ENCODE measurements at places on chromosomes 7 and 10.

- DNase-seq: no peak
Observed at GRCh38 chr10:130440494-130440893, 304.3 kb downstream of the GLRX3 start.

GRCh38 chr10:42836771-42837468 lies 54.3 kb downstream of the BMS1 start:
- no peak for DNase-seq

DNA sequence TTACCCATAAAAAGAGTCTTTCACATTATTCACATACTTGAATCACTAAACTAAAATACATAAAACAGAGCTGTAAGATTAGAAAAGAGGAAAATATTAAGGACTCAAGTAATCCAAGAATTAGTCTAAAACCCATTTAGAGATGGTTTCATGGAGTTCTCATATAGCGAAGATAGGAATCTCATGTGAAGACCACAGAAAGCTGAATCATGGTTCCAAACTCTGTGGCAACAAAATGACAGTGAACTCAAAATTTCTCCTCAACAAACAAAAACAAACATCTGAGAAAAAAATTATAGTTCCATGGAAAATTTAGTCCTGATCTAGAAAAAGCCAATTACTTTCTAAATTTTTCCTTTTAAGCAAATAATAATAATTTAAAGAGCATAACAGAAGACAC lies 34.6 kb downstream of the BAZ1B start:
- DNase-seq: no peak

DNA sequence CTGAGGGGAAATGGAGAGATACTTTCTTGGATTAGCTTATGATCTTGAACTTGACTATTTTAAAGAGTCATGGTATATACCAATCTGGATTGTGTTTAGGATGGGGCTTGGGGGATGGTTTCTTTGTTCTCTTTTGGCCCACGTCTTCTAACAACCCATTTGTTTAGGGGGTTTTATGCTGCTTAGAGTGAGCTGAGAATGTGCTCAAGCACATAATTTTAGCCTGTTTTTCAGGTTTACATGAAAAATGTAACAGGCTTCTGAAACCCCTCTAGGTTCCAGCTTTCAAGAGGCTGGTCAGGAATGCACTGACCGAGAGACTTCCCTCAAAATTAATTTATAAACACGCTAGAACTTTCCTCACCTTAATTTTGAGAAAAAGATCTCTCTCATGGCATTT lies 94.3 kb downstream of the AUTS2 start:
- DNase-seq: no peak

- no peak for DNase-seq
Observed at GRCh38 chr7:33452805-33453502, 323.6 kb downstream of the BBS9 start.

- no peak for DNase-seq
Observed at GRCh38 chr10:72704117-72704516, 12.2 kb downstream of the MCU start.

DNA sequence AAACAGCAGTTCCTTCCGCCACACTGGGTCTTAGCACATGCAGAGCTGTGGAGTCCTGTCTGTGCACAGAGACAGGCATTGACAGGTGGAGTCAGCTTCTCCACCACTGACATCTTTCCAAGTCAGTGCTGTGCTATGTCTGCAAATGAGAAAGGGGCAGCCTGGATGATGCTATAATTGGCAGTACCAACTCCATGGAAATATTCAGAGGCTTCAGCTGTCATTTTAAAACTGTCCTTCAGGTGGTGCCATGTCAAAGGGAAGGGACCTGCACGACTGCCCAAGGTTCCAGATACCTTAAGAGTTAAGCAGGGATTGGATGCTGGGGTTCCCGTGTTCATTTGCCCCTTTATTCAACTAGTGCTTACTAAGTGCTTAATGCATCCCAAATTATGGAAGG lies 258.0 kb upstream of the PRKCQ start:
- no peak for DNase-seq

GRCh38 chr7:36391436-36392198 lies 2.0 kb downstream of the ANLN start:
- no peak for DNase-seq

DNA sequence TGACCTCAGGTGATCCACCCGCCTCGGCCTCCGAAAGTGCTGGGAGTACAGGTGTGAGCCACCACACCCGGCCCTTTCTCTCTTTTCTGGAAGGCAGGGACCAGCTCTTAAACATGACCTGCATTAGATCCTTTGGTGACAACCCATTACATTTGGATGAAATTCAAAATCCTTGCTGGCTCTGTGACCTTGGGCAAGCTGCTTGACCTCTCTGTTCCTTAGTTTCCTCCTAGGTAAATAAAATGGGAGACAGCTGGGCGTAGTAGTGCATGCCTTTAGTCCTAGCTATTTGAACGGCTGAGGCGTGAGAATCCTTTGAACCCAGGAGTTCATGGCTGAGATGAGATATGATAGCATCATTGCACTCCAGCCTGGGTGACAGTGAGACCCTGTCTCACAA lies 23.7 kb downstream of the LDB1 start:
- DNase-seq: no peak

GRCh38 chr7:30977222-30977621 lies 13.5 kb downstream of the GHRHR start:
- no peak for DNase-seq

GRCh38 chr10:130864961-130865818 lies 446.3 kb downstream of the TCERG1L start:
- DNase-seq: no peak

DNA sequence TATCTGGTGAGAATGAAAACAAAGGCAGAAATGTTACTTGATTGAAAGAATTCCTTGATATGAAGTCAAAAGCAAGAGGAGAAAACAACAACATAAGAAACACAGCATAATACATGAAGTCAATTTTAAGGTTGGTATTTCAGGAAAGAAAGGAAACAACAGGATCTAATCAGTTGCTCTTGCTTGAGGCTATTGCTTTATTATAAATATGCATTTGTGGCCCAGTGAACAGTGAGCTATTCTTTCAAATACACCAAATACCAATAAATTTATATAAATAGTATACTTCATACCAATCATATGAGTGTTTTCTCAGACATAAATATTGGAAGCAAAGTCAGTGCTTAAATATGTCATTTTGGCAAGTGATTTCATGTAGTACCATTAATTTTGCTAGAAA lies 806.6 kb downstream of the NXPH1 start:
- DNase-seq: no peak

- DNase-seq: no peak
Observed at GRCh38 chr7:128775744-128776474, at the start of gene OPN1SW. TSS of gene OPN1SW (minus strand) at chr7:128775794. CDS start at chr7:128775781, 13 bp downstream.

DNA sequence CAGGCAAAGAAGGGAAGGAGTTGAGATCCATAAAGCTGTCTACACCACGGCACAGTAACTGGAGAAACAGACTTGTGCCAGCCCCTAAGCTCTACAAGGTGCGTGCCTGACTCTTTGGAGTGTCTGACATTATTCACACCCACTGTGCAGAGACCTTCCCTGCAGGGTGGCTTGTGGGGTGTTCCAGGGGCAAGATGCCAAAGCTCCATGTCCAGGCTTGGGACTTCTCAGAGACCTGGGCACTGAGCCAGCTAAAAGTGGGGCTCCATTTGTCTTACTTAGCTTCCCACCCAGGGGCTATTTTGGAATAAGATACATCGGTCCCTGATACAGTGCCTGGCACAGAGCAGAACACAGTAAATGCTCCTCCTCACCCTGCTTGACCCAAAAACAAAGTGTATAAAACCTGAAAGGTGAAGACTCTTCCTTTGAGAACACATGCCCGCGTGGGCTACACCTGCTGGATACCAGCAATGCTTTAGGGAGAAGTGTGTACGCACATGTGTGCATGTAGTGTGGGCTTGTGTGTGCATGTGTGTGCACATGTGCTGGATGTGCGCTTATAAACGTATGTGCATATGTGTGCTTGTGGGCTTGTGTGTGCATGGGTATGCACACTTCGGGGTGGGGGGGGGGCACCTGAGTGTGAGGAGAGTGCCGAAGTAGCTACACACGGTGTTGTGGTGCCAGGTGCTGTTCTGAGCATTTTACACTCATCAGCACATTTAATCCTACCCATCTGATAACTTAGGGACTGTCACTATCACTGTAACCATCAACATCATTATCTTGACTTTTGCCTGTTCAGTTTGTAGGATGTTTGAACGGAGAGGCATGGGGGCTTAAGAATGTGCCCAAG lies 143.0 kb downstream of the ARHGAP22 start:
- no peak for DNase-seq

- no peak for DNase-seq
Observed at GRCh38 chr7:30502470-30503251, 2.0 kb downstream of the GGCT start.

GRCh38 chr10:100803492-100803891 lies 58.1 kb downstream of the PAX2 start:
- DNase-seq: no peak

DNA sequence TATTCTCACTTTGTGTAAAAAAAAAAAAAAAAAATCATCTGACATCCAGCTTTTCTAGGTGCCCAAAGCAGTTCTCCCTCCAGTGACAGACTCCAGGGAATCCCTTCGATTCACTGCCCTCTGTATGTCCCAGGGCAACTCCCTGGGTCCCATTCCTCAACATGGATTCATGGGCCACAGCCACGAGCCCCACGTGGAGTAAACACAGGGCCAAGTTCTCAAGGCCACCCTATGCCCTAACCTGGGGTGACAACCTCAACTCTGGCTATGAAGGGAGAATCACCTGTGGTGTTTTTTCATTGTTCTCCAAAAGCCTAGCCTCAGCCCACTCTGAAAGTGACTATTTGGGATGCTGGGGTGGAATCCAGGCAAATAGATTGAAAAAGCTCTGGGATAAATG lies 3.4 kb downstream of the BNIP3 start:
- no peak for DNase-seq

DNA sequence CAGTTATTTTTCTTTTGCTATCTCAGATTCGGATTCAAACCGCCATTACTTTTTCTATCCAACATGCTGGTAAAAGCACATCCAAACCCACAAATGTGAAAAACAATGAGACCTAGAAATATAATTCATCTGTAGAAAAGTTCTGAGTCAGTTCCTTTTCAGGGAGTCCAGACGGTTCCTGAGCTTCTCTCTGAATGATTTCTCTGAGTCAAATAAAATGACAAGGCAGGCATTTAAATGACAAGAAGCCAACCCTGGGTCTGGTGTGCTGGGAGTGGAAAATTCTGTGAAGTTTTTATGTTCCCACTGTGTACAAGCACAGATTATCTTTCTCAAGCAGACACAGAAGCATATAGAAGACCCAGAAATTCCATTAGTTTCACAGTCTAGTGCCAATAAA lies 96.3 kb upstream of the ANKRD1 start:
- DNase-seq: no peak

DNA sequence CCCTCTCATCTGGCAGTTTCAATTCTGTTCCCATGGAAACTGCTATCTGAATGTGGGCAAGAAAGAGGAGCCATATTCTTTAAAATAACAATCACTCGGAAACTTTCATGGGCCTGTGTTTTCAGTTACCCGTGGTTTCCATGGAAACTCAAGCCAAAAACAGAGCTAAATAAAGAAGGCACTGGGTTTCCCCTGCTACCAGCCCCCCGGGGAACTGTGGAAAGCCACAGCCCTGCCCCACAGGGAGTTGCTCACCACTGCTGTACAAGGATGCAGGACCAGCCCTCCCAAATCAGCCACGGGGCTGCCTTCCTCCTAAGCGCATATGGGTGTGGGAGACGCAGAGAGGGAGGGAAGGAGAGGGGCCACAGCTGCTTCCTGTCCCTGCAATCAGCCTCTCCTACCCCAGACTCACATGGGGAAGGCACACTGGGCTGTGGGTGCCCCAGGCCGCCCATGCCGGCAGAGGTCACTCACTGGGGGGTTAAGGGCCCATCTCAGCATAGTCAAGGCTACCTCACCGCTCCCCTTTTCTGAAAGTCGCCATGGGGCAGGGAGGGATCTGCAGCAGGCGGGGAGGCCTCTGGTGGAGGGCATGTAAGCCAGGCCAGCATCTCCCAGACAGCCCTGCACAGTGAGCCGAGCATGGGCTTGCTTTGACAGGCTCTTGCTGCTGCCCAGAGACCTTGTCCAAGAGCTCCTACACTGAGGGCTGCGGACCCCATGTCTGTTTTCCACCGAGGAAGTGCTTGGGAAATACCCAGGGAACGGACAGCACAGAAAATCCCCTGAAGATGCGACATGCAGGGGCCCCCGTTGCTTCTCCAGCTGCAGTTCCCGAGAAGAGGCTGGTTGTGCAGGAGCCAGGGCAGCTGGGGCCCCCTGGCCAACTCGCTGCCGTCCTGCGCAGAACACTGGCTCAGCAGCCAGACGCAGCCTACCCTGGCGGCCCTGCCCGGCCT lies 157.3 kb upstream of the PPP2R2D start:
- no peak for DNase-seq

- no peak for DNase-seq
Observed at GRCh38 chr10:78829565-78829964, 239.2 kb upstream of the ZMIZ1 start.

DNA sequence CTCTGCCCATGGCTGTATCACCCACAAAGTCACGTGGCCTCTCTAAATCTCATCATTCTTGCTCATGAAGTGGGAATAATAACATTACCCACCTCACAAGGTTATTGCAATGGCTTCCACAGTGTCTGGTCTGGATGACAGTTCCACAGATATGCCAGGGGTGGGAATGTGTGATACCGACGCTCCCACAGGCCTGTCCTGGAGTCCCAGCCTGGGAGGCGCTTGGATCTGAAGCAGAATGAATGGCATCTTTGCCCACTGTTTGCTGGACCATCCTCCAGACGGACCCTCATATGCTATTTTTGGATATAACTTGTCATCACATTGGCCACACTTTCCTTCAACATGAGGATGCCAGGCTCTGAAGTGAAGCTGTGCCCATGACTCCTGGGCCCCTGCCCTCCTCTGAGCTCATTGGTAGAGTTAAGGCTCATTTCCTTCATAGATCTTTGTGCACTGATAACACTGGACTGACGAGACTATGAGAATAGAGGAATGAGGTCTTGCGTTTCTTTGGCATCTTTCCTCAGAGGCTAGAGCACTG lies 279.8 kb upstream of the ZNF32 start:
- DNase-seq: no peak

DNA sequence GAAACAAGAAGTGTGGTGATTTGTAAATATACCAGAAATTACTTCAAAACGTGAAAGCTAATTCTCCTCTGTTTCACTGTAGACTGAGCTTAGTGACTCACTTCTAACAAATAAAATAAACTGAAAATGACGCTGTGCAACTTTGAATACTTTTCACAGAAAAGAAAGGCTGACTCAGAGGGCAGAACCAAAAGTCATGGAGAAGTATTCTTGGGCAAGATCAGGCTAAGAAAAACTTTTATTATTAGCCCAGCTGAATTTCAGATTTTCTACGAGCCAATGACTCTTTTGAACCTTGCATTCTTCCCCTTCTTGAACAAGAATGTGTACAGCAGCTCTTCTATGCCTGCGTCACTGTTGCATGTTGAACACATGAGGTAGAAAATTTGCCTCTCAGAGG lies 527.3 kb upstream of the GHITM start:
- no peak for DNase-seq

DNA sequence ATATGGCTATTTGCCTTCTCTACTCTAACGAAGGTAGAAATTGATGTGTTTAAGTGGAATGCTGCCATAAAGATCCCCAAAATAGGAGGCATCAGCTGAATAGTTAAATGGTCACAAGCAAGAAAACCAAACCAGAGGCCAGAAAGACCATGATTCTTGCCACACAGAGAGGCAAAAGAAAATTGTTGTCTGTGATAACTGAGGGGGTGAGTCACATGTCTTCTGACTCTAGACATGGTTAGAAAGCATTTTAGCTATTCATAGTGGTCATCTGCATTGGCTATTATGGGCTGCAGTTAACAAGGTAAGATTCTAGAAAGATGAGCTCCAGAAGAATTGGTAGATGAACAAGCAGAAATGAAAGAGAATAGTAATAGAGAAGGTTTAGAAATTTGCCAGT lies 361.4 kb upstream of the NPSR1 start:
- no peak for DNase-seq

All from stimulated activated CD8-positive, alpha-beta memory T cell treated with anti-CD3 and anti-CD28 coated beads, Interleukin-2, amount 100 ng/mL, for 48 hours (primary cell).